Suppressor macrophage treated with lipopolysaccharide for 1 hour (primary cell): ENCODE measurements at places on chromosomes 4 and X.

- peak; percentile 41 for DNase-seq
Observed at GRCh38 chr4:174156239-174156826, 127.1 kb downstream of the FBXO8 start.

GRCh38 chr4:119025916-119026661 is 109.5 kb upstream of the MYOZ2 start:
- peak; percentile 92 for DNase-seq

- no peak for DNase-seq
Observed at GRCh38 chrX:2781226-2781571, 29.4 kb downstream of the XG start.

DNA sequence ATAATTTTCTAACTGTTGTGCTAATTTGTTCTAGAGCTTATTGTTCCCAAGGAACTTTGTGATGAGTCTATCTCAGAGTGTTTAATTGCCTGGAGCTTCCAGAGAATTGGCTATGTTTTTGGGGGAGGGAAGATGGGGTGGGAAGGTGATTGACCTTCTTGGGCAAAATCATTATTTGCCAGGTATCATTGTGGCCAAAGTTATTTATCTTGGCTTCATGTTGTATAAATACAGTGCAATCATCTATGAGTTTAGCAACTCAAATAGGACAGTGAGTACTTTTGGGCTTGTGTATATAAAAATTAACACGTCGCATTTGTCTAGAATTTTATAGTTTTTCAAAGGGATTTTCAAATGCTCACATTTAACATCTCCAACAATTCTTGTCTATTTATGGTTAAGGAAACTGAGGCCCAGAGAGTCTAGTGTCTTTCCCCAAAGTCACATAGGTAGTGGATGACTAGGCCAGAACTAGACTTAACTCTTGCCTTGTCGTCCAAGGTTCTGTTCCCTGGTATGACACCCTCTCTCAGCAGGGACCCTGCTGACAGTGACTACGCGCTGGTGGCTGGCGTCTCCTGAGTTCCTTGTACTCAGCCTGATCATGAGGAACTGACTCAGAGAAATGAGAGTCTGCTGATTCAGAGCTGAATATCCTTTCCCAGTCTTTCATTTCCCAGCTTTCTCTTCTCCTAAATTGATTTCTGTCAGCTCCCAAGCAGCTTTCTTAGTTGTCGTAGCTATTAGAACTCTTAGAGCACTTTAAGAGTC is 27.7 kb downstream of the FNIP2 start:
- DNase-seq: peak; percentile 98

DNA sequence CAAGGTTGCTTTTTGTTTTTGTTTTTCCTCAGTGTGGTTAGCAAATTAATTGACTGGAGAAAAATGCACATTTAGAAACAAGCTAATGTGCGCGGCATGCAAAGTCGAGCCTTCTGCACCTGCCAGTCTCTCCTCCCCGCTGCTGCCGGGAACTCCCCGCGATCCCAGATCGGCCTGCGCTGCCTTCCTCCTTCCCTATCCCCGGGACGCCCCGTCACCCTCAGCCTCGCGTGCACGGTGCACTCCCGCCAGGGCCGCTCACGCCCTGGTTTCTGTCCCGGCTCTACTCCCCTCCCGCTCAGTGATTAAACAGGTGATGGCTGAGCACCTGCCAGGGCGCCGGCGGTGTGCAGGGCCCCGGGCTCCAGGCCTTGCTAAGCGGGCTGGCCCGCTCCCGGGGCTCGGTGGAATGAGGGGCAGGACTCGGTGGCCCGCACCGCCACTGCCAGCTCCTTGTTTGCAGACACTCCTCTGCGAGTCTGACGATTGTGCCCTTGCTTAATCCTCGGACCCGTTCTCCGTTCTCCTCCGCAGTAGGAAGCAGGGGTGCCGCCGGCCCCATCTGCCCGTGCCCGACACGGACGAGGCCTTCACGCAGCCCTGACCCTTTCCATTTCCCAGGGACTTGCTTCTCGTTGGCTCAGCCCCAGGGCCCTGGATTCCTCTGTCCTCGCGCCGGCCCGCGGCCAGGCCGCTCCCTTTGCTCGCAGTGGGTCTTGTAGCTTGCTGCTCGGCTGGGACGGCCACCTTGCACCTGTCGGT is 143.4 kb downstream of the TRIML1 start:
- DNase-seq: no peak

DNA sequence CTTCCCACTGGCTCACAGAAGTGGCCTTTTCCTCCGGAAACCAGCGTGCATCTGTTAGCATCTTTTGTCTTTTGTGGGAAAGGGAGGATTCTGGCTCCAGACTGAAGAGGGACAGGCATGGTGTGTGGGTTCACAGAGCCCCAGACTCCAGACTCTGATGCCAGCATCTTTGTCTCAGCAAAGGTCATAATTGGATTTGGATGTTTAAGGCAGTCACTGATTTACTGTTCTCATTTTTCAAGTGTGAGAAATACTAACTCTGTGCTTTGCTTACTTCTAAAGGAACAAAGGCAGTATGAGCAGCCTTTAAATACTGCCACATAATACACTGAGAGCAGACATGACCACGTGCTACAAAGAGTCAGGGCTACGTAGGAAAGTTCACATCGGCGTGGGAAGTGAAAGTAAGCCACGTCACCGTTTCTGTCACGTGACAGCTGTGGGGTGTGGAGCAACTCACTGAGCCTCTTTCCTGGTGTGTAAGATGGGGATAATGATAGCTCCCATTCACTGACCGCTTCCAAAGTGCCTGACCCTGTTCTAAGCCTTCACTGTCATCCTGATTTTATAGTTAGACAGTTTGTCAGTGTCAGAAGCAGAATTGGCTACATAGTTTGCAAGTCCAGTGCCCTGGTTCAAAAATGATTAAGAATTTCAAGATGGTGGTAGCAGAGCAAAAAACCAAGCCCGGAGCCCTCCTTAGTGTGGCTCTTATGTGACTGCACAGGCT is 24.8 kb upstream of the TMSB4X start:
- peak; percentile 95 for DNase-seq

DNA sequence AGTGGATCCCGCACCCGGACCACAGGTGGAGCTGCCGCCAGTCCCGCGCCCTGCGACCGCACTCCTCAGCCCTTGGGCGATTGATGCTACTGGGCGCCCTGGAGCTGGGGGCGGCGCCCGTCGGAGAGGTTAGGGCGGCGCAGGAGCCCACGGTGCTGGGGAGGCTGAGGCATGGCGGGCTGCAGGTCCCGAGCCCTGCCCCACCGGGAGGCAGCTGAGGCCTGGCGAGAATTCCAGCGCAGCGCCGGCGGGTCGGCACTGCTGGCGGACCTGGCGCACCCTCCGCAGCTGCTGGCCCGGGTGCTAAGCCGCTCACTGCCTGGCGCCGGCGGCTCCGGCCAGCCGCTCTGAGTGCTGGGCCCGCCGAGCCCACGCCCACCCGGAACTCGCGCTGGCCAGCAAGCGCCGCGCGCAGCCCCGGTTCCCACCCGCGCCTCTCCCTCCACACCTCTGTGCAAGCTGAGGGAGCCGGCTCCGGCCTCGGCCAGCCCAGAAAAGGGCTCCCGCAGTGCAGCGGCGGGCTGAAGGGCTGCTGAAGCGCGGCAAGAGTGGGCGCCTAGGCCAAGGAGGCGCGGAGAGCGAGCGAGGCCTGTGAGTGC is 1256.5 kb downstream of the STIM2 start:
- DNase-seq: no peak

DNA sequence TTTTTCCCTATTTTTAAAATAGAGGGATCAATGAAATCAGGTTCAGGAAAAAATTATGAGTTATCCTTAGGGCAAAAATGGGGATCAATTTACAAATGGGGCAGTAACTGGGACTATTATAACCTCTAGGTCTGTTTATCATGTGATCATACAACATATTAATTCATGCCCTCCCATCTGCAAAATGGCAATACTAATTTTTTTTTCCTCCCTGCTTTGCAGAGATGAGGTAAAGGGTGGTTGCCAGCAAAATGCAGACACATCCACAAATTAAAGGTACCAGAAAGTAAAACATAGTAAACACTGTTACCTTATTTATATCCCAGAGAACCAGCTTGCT is 467 bp downstream of the HSD17B11 start:
- DNase-seq: no peak

DNA sequence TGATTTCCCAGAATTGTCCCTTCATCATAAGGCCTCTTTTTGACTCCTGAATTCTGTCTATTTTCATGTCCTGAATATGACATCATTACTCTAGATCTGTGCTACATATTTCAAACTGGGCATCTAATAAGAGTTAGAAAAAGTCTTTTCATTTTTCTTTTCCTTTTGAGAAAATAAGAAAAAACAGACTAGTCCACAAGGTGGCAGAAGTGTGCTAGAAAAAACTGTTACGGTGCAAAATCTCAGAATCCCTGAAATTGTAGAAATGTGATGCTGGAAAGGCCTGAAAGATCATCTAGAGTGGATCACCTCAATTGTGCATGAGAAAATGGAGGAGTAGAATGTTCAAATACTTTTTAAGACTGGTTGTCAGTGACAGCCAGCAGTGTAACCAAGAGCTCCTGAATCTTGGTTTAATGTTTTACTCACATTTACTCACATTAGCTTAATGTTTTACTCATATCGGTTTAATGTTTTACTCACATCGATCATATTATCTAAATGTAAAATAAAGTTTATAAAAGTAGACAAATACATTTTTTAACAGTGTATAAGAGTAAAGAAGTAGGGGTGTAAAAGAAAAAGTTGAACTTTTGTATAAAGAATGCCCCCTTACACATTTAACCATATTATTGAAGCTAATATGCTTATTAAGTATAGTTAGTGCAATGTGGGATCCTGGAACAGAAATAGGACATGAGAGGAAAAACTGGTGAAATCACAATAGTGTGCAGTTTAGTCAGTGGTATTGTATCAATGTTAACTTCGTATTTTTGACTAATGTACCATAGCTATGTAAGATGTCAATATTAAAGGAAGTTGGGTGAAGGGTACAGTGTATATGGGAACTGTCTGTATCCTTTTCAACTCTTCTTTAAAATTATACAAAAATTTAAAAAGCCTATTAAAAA is 15.2 kb downstream of the ASB11 start:
- peak; percentile 56 for DNase-seq

DNA sequence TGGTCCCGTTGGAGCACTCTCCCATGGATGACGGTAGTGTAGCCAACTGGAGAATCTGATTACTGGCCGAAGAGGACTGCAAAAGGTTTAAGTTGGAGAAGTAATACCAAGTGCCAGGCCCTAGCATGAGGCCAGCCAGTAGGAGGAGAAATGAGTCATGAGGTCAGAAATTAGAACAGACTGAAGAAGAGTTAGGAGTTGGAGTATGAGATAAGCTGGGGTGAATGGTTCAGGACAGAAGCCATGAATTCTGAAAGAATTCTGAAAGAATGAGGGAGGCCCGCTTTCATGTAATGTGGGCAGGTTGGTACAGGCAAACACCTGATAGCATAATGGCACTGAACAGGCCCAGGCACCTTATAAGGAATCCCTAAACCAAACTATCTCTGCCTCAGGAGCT is 18.4 kb upstream of the STK26 start:
- peak; percentile 50 for DNase-seq

DNA sequence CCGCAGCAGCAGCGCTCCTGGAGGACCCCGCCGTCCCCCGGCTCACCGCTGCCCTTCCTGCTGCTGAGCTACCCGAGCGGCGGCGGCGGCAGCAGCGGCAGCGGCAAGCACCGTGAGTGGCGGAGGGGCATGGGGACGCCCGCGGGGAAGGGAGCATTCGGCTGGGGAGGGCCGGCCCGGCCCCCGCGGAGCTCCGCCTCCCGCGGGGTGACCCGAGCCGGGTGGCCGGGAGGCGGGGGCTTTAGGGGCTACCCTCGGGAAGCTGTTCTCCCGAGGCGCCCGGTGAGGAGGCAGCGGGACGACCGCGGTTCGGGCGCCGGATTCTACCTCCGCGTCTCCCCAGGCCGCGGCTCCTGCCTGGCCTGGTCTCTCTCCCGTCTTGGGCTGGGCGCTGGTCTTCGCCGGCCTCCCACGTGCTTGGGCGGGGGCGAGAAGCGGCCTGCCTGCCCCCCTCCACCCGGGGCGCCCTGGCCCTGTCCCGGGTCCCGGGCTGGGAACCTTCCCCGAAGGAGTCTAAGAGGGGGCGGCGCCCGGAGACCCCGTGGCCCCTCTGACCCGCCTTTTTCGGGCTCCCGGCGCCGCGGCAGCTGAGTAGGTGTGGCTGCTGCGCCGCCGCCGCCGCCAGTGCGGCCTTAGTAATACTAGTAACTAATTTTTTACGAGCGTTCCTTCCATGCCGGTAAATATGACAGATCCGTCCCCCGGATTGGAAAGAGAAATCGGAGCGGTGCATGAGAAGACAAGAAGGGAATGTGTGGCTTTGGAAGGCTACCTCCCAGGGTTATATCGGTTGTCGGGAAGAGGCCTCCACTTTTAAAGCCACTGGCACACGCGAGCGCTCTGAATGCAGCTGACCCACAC is 16.4 kb upstream of the RUFY3 start:
- peak; percentile 89 for DNase-seq

- no peak for DNase-seq
Observed at GRCh38 chr4:140705625-140706275, 50.4 kb downstream of the TBC1D9 start.

DNA sequence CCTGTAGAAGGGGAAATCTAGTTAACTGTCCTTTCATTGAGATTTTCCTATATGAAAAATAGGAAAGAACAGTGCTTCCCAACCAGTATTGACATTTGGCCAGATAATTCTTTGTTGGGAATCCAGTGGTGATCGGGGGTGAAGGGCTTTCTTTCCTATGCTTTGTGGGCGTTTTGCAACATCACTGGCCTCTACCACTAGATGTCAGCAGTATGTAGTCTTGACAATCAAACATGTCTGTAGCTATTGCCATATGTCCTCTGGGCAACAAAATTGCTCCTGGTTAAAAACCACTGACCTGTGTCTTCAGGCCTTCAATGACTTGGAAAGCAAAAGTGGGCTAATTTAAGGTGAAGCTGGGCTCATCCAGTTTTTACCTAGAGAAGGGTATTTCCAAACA is 658.5 kb downstream of the DACH2 start:
- DNase-seq: no peak

DNA sequence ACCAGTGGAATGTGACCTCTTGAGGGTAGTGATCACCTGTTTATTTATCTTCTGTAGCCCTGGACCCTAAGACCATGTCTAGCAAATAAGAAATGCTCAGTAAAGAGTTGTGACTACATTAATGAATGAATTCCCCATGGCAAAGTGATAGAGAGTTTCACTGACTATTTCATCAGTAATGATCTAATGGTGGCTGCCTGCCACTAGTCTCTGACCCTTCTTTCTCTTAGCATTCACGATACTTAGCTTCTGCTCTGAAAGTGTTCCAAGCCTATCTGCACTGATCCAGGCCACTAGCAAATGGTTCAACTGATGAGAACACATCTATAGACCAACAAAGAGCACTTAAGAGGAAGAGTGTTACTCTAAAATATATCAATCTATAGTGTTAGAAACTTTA is 50.0 kb upstream of the RASGEF1B start:
- no peak for DNase-seq

- DNase-seq: no peak
Observed at GRCh38 chr4:135353008-135353407, 1151.4 kb upstream of the PABPC4L start.
